ENCODE measurements at places on chromosomes 2 and 18.

GRCh38 chr2:230899287-230899686, 25.8 kb downstream of the GPR55 start:
- peak; percentile 42 for DNase-seq

DNA sequence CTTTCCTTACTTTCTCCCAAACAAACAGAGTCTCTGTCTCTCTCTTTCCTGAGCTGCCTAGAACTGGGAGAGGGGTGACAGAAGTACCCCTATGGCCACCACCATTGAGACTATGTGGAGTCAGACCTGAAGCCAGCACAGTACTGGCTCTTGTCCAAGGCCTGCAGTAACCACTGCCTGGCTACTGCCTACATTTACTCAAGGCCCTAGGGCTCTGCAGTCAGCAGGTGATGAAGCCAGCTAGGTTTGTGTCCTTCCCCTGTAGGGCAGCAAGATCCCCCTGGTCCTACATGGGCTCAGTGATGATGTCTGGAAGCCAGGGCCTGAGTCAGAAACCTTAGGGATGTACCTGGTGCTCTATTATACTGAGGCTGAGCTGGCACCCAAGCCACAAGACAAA, 12.2 kb downstream of the MYO3B start:
- DNase-seq: no peak

- no peak for DNase-seq
These were observed 2.8 kb downstream of the ZFP36L2 start for GRCh38 chr2:43223521-43224001.

- DNase-seq: no peak
These were observed 44.7 kb downstream of the MARCO start for GRCh38 chr2:118986738-118987137.

GRCh38 chr2:23692851-23693605, 233.9 kb downstream of the ATAD2B start:
- DNase-seq: no peak

- no peak for DNase-seq
These were observed 25.0 kb downstream of the MC4R start for GRCh38 chr18:60347526-60348045.

GRCh38 chr2:95059656-95060370, 34.3 kb downstream of the MAL start:
- no peak for DNase-seq

GRCh38 chr2:223997938-223998337, 40.7 kb downstream of the MRPL44 start:
- DNase-seq: no peak

GRCh38 chr2:46915281-46915810, at the start of gene MCFD2:
MCFD2 (minus strand) TSS chr2:46915806; CDS start chr2:46909171, 6,635 bp downstream.
- DNase-seq: no peak

GRCh38 chr2:16666449-16666801, 791 bp upstream of the CYRIA start:
- peak; percentile 43 for DNase-seq
